NCI-H1436 (cell line): ENCODE measurements at places on chromosomes 1 and 21.

DNA sequence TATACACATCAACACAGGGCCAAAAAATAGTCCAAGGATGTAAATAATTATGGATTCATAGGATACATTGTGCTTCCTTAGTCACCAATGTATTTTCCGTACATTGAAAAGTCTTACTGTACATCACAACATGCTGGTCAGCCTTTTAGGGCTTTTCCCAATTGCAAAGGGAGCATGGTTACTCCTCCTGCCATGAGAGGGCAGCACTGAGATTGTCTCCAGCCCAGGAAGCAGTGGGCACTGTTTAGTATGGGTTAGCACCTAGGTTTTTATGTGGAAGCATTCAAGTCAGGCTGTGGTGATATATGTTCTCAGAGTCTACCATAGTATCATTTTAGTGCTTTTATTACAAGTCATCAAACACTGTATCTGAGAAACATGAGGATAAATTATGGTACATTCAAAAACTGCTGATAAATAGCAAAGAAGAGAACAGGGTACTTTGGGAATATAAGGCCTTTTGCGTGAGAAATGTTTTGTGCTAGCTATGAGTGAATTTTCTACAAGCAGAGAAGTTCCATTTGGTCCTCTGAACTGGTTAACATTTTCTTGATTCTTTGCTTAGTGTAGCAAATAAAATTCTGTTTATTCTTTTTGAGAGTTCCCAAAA is 34.0 kb downstream of the ST6GALNAC5 start:
- DNase-seq: peak; percentile 36

- peak; percentile 24 for DNase-seq
Measured at GRCh38 chr1:7186382-7187111, 401.3 kb downstream of the CAMTA1 start.

DNA sequence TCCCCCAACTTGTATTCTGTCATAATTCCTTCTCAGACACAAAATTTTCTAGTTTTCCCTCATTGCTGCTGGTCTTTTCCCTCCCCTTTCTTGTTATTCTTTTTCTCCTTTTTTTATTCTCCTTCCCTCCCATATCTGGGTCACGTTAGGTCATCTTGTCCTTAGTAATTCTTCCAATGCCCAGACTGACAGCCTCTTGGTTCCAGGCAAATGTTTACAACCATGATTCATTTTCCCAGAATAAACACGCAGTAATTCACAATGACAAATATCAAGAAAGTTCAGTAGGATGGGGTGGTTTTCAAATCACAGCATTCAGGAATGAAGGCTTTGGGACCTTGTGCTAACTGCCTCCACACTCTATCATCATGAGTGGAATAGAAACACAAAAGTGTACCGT is 25.2 kb downstream of the NHLH2 start:
- no peak for DNase-seq

GRCh38 chr1:7401814-7402547 is 369.1 kb upstream of the VAMP3 start:
- no peak for DNase-seq

DNA sequence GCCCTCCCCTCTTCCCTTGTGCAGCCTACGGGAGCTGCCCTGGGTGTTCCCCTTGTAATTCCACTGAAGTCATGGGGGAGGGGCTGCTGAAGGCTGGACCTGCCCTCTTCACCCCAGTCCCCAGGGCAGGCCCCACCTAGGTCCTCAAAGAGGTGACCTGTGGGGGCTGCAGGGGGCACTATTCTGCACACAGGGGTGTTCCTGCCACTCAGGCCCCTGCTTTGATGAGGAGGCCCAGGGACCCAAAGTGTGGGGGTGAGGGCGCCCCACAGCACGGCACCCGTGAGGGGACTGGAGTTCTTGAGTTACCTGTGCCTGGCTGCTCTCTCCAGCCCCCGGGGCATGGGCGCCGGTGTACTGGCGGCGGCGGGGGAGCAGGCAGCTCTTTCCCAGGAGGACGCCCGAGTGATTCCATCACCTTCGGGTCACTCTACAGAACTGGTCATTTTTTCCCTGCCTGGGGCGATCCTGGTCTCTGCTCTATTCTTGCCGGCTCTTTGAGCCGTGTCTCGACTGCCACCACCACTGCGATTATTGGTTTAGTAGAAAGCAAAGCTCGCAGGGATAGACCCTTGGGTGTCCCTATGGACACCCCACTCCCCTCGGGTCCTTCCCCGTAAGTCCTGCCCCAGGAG is 6.9 kb upstream of the PRDM16 start:
- no peak for DNase-seq

DNA sequence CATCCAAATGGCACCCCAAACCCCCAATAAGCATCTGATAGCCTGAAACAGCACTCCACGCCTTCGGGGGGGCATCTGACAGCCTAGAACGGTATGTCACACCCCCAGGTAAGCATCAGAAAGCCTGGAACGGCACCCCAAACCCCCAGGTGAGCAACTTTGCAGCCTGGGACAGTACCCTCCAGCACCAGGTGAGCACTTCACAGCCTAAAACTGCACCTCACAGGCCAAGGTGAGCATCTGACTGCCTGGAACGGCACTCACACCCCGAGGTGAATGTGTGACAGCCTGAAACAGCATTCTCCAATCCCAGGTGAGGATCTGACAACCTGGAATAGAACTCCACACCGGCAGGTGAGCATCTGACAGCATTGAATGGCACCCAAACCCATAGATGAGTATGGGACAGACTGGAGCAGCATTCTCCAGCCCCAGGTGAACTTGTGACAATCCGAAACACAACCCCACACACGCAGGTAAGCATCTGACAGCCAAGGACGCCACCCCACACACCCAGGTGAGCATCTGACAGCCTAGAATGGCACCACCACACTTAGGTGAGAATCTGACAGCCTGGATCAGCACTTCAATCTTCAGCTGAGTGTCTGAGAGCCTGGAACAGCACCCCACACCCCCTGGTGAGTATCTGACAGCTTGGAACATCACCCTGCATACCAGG is 18.3 kb upstream of the MMEL1 start:
- DNase-seq: no peak

DNA sequence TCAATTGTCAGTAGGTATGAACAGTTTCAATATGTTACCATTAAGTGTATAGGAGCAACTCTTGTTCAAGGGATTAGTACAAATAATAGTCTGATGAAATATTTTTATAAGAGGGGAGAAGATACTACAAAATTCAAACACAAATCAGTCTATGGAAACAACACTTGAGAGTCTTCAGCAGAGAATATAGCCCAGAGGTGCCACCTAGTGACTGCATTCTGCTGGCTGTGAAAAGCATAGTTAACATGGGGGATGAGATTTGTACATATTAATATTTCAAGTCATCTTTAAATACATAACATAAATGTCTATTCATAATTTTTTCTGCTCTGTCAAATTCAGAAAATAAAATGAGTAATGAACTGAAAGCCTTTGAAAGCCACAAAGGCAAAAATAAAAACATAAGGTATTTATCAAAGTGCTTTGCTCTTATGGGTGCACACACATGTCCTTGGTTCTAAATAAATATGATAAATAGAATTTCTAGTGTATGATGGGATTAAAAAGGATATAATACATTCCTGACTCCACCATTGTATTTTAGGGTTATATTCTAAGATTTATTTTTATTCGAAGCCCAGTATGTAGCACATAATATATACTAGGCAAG is 440.9 kb upstream of the ZRANB2 start:
- peak; percentile 35 for DNase-seq

GRCh38 chr21:32414579-32415358 is 2.3 kb downstream of the EVA1C start:
- DNase-seq: no peak

DNA sequence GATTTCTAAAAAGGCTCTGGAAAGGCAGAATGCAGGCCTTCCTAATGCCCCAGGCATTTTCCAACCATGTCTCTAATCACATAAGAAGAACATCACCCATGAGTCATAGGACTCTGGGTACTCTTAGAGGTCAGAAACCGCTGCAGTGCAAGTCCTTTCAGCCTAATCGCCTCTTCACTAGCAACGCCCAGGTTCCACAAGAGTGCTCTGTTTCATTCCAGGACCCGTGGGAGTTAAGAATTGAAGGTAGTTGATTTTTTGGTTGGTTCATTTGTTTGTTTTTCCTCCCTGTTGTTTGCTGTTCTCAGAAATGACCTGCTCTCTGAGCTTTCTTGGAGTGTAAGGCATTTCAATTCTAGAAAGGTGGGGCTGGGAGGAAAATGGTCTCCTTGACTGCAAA is 123.2 kb downstream of the NR5A2 start:
- peak; percentile 62 for DNase-seq

GRCh38 chr1:156167536-156167935 is 14.2 kb downstream of the SEMA4A start:
- DNase-seq: no peak

GRCh38 chr1:97903626-97904025 is 17.2 kb downstream of the DPYD start:
- DNase-seq: no peak

DNA sequence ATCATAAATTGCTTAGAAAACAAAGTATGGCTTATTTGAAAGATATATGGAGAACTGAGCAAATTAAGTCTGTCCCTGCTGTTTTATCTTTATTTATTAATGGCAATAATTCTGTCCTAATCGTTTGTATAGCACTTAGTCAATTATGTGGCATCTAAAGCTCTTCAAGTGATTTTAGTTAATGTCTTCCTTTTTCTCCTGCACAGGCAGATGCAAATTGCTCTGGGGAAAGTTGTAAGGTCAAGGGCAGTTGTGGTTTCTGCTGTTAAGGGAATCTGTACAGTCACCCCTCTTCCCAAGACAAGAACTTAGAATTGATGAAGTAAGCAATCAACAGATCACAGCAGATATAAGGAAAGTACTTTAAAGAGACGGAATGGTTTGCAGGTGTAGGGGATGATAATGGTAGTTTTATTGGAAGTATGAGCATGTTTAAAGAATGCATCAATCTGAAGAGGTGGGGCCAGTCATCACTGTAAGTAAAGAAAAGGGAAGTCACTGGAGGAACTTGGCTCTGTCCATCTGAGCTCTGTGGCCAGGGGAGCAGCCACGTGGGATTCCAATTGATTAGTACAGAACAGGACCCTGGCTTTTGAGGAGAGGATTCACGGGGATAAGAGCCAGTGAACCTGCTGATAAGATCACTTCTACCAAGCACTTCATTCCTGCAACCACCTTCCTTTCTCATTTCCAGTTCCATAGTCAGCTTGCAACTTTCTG is 116.0 kb upstream of the KCNJ6 start:
- no peak for DNase-seq

GRCh38 chr1:245859493-245860114 is 647.5 kb downstream of the SMYD3 start:
- DNase-seq: no peak

DNA sequence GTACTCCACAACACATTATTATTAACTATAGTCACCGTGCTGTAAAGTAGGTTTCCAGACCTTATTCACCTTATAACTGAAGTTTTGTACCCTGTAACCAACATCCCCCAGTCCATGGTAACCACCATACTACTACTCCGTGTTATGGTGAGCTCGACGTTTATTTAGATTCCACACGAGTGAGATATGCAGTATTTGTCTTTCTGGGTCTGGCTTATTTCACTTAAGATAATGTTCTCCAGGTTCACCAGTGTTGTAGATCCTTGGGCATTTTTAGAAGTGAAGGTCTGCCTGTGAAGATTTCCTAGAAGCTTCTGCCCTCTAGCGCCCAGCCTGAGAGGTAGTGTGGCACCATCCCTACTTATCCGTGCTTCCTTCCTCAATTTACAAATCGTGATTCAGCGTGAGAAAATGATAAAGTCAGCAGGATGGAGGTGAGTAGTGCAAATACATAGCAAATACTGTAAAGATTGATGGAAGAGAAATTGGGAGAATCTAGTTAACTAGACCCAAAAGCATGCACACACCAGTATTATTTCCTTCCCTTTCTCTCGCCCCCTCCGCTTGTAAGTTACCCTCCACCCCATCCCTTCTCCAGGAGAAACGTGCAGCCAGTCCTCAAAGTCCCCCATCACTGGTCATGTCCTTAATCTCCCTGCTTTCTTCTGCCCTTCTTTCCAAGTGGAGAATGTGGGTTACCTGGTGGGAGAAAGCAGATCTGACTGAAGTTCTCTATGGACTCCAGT is 36.0 kb upstream of the DISC1 start:
- DNase-seq: peak; percentile 25

DNA sequence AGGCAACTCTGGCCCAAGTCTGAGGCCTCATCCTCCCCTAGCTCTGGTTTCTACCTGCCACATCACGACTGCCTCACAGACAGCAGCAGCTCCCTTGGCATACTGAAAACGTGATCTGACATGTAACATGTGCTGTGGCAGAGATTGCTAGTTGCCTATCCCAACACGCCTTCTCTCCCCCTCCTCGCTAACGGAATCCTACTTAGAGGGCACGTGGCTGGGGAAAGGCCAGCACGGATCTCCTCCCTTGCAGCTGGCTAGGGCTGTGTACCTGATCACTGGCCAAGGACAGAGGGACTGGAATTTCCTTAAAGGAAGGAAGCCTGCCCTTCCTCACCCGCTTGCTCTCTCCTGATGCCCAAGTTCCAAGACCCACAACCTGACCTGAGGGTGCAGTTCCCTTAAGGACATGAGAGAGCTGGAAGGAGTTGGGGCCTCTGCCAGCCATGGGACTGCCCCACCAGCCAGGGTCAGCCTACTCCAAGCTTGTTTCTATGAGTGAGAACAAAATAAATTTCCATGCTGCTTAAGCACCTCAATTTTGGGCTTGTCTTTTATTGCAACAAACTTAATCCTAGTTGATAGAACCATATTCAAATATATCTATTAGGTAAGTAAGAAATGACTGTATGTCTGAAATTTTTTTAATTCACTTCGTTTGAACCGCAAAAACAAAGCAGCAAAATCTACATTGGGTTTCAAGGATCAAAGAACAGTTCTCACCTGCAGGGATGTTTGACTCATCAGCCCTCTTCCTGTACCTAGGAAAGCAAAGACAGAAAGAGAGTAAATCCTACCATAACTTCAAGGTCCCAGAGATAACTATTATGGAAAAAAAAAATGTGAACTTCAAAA is 7.2 kb downstream of the SETD4 start:
- DNase-seq: no peak

DNA sequence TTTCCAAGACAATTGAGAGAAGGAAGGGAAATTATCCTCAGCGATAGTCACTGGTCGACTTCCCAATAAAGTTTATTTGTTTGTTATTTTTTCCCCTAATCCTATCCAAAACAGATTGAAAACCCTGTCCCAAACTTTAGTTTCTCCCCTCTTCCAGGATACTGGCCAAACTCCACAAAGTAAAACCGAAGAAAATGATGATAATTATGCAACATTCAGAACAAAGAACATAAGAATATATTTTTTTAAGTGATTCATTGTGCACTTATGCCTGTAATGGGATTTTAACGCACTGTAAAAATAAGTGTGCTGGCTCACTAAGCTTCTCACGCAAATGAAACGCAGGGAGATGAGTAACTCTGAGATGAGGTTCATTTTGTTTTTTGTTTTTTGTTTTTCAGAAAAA is 6.0 kb downstream of the GLIS1 start:
- no peak for DNase-seq

GRCh38 chr1:52702886-52703787 is 5.0 kb upstream of the COA7 start:
- no peak for DNase-seq

DNA sequence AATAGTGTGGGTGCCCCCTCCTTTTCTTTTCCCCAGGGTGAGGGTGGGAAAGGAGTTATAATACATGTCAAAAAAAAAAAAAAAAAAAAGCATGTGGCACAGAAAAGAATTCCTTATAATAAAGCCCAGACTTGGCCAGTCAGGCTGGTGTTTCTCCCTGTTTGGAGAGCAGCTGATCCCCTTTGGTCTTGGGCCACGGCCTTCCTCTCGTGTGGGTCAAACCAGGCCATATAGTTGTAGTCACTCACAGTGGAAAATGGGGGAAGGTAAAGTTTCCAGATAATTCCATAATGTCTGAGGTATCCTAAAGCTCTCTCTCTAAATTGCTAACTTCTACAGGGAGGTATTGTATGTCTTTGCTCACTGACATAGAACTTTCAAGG is 22.0 kb downstream of the CLIC6 start:
- DNase-seq: no peak

- DNase-seq: no peak
Measured at GRCh38 chr1:230327892-230328284, 98.2 kb downstream of the PGBD5 start.
